ENCODE measurements at places on chromosomes 6 and 20.

GRCh38 chr6:52509281-52510212, 67.3 kb downstream of the TRAM2 start:
- no peak for DNase-seq

DNA sequence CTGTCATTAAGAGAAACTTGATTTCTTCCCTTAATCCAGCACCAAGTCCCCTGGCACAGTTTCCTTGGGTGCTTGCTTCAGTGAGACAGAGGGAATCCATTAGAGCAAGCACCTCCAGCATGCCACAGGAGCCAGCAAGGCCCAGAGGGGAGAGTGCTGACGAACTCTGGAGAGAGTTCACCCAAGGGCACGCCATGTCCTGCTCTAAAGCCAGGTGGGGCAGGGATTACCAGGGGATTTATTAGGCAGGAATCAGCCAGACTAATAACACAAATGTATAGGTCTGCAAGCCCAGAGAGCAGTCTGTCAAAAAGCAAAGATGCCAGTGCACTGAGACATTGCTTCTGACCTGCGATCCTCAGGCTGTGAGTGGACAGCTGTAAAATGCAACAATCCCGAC, 155.4 kb upstream of the SYNDIG1 start:
- no peak for DNase-seq

DNA sequence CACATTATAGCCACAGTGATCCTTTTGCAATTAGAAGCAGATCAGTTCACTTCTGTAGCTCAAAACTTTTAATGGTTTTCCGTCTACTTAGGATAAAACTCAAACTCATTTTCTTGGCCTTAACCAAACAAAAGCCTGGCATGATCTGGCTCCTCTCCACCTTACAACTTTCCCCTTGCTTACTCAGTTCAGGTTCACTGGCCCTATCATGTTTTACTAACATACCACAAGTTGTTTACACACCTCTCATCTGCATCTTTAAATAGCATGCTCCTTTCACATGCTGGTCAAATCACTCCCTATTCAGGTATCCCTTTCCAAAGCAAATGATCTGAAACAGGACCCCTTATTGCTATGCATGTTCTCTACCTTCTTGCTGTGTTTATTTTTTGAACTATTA, 191.4 kb upstream of the FAM83B start:
- DNase-seq, result no peak

DNA sequence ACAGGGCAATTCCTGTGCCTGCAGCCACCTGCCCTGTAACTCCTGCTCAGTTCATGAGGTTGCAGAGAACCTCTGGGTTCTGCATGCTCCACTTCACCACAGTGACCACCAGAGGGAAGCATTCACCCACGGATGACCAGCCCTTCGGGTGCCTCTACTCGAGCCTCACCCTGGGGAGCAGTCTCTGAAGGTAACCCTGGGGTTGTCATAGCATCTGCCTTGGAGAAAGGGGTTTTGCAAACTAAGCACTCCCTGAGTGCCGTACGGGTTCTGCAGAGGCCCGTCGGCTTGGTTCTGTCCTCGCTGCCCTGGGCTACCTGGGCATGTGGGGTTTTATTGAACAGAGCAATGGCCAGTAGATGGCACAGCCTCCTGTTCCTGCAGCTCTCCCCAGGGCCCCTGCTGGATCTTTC, 10.2 kb upstream of the CST5 start:
- DNase-seq, result peak; percentile 16

GRCh38 chr6:34226731-34227586, 9.7 kb upstream of the HMGA1 start:
- DNase-seq, result no peak

- DNase-seq, result no peak
Observed at GRCh38 chr6:166318227-166318626, 10.0 kb upstream of the PRR18 start.

DNA sequence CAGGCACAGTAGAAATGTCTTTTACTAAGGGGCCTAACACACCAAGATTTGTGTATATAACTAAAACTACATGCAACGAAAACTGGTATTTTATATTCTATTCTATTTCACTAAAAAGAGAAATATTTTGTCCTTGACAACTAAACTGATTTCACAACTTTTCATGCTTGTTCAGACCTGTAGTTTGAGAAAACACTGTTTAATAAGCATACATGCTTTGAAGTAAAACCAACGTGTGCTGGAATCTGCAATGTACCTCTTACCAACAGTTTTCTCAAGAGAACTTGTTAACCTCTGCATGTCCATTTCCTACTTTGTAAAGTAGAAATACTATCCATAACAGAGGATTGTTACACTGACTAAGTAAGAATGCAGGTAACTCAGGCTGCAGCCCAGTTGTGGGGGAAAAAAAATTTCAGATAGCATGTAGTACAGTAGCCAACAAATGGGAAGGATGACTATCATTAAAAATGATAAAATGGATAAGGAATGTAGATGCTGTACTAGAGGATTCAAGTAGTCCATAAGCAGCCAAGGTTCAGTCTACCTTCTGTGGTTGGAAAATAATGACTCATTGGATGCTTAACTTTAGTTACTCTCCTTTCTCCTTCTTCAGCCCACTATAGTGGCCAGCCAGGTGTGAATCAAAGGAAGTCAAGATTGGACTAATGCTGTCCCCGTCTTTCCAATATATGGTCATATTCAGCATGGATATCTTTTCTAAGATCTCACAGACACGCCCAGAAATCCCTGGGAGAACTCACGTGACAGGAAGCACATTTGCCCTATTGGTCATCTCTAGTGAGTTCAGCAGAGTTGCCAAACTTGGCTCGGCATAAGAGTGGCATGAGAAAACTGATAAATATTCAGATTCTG, 65.2 kb downstream of the HFE start:
- DNase-seq, result no peak

- no peak for DNase-seq
Observed at GRCh38 chr20:37670351-37670791, 23.5 kb upstream of the CTNNBL1 start.

DNA sequence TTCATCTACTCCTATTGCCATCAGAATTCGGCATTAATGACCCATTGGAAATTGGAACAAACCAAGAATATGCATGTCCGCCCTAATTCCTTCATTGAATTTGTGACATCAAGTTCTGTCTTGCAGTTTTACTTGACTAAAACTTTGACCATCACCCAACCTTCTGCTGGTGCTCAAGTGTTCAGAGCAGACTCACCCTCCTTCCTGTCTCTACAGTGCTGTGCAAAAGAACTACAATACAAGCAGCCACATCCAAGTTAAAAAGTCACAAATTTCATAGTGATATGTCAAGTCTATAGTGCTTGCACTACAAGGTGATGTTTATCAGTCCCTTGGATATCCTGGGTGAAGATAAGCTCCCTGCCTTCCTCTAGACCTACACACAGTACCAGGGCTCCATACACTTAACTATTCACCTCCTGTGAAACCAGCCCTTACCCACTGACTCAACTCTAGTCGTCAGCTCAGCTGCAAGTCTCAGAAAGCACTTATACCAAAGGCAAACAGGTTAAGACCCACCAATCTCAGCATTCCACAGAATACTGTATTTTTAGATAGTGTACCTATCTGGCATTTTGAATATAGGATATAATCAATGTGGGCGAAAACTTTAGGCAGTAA, 23.6 kb downstream of the SNX5 start:
- no peak for DNase-seq

DNA sequence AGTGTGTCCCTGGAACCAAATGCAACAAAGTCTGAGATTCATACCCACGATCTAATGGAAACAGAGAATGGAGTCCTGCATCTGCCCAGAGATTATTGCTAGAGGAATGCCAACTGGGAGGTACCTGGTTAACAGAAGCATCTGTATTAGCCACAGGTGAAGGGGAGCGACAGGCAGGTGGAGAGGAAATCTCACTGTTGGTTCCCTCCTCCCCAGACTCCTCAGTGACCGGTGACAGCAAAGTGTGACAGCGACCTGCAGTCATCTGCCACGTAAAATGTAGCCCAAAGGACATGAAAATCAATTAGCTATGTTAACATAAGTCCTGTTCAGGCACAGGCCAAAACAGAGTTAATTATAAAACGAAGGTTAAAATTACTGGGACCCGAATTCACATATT, 336.6 kb downstream of the SYNE1 start:
- no peak for DNase-seq

DNA sequence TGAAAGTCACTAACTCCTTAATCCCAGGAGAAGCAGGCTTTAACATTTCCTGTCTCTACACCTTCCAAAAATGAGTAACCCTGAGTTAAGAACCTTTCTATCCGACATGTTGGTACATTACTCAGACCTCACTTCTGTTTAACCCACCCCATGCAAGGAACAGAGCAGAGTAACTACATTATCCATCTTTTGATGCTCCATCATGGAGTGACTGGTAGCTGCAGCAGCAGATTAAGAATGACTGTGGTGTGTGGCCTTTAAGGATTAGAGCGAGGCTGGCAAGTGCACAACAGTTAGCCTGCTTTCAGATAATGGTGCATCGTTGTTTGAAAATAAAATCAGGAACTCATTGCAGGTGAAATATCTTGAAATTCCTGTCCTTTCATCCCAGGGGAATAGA, 2.0 kb downstream of the TRAF3IP2 start:
- DNase-seq, result no peak

DNA sequence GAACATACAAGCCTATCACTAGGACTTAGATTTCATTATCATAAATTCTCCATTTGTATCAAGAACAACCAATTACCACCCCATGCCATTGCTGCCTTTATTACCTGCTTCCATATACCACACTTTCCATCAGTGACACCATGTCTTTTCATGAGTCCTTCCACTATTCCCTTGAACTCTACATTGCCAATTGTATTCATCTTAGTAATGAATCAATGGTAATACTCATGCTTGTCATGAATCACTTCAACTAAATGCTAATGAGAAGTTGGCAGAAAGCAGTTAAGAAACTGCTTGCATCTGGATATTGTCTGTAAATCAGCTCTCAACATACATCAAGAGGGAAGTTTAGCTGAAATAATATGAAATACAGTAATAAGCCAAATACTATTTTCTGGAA, 61.2 kb upstream of the RNF217 start:
- DNase-seq, result no peak

DNA sequence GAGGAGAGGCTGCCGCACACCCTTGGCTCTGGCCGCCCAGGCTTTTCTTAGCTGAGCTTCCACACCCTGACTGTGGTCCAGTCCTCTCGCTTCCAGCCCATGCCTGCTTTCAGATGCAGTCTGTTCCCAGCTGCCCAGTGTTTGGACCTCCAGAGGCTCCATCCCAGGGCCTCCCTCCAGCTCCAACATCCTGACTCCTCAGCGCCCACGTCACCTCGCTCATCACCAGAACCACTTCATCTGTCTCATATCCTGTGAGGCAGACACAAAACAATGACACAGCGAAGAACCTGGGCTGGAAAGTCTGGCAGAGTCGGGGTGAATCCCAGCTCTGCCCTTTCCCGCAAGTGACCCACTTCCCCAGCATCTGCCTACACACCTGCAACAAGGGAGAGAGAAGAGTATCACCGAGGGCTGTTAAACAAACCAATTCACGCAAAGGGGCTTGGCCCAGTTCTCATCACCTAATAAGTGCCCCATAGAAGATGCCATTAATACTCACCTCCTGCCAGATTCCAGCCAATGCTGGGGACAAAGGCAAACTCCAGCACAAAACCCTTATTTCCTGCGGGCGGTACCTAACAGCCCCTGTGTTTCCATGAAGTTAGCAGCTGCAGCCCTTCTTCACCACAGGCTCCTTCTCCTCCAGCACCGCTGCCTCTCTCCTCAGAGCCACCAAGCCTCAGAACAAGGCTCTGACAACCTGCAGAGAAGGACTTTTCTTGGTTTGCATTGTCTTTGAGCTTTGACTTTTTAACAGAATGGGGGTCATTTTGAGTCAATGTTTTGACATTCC, 133.4 kb upstream of the CDH4 start:
- no peak for DNase-seq

- DNase-seq, result peak; percentile 17
Observed at GRCh38 chr6:69866351-69866769, at the start of gene COL19A1. Gene COL19A1 (plus strand): TSS chr6:69866556. CDS start chr6:69879568, 13,012 bp downstream.

DNA sequence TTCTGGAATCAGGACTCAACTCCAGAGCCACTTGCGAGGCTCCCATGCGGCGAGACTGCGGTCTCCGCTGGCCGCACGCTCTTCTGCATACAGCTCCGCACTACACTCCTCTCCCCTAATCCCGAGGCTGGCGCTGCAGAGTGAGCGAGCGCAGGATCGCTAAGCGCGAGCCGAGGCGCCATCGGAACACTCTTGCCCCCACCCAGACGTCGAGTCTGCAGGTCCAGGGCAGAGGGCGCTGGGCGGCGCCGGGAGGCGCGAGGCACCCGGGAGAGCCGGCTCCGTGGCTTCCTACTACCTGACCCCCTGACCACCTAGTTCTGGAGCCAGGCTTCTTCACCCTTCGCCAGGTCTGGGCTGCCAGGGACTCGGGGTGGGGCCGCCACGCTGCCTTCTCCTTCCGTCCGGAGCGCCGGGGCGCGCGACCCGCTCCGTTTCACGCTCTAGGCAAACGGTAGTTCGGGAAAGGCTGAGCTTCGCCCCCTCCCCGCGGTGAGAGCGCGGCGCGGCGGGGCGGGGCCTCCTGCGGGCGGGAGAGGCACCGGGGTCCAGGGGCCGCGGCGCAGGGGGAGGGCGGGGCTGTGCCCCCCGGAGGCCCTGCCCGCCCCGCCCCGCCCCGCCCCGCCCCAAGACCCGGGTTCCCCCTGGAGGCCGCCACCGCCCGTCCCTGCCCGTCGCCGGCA, 5.4 kb upstream of the TUBB2A start:
- peak; percentile 61 for DNase-seq

DNA sequence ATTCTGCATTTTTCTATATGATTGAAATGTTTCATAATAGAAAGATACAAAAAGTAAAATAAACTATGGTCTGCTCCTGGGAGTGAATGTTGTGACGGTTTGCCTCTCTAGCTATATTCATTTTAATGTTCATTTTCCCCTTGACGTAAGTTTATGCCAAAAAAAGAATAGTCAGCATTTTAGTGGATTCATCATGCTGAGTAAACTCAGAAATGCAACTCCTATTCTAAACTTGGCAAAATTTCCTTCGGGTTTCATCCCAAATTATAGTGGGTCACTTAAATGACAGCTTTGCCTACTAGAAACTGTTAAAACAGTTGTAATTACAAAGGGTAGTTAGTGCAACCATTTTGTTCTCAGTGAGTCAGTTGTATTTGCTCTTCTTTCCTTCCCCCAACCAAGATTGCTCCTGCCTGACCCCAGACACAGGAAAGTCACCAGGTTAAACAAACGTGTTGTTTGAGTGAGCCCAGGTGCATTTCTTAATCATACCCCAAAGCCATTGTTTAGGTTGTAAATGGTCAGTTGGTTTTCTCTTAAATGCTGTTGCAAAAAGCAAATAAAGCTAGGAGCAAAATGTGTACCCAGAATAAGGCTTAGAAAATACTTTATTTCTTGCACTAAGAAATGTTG, 482.3 kb upstream of the SOX4 start:
- DNase-seq, result no peak

- no peak for DNase-seq
Observed at GRCh38 chr6:147538821-147539220, 30.3 kb downstream of the SAMD5 start.

DNA sequence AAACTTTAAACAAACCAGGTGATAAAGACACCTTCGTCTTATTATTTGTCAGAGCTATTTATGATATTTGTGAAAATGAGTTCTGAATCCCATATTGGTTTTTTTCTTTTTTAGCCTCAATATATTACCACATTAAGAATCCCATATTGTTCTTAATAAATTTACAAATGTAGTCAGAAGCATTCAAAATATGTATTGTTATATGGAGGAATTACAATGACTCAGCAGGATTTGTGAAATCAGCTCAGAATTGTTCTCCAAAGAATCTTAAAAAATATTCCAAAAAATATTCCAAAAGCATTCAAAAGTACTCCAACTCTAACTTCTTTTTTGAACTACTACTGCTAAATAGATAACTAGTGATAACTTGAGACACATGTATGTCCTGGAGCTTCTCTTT, 6.5 kb upstream of the ZNF343 start:
- no peak for DNase-seq

GRCh38 chr20:54044156-54044555, 26.2 kb downstream of the BCAS1 start:
- DNase-seq, result no peak

All from heart right ventricle (tissue), 16 donors.